ENCODE measurements at places on chromosomes 11 and 22. TPM values are rescaled to one million over a fixed set of nuclear protein-coding genes. Genes with fewer than 3 reads are reported as not detected.

DNA sequence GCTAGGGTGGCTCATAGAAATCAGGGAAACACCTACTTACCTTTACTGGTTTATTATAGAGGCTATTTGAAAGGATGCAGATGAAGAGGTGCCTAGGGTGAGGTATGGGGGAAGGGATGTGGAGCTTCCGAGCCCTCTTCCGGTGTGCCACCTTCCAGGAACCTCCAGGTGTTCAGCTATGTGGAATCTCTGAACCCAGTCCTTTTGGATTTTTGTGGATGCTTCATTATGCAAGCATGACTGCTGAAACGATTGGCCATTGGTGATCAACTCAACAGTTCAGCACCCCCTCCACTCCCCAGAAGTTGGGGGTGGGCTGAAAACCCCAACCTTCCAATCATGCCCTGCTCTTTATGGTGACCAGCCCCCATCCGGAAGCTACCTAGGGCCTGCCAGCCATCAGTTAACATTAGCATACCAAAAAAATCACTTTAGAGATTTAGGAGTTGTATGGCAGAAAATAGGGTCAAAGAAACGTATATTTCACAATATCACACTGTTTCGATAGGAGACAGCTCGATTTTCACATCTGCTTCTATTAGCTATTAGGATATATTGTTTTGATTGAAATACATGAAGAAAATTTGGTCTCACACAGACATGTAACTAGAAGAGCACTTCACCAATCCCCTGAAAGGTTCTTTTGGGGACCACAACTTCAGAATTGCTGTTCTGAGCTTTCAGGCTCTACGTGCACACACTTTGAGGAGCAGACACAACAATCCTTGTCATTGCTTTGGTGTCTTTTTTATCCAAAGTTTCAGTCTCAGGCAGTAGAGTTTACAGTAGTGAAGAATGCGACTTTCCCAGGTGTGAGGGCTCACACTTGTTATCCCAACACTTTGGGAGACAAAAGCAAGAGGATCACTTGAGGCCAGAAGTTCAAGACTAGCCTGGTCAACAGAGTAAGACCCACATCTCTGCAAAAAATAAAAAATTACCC is 3.3 kb upstream of the POLR2G start:
- no peak for DNase-seq

DNA sequence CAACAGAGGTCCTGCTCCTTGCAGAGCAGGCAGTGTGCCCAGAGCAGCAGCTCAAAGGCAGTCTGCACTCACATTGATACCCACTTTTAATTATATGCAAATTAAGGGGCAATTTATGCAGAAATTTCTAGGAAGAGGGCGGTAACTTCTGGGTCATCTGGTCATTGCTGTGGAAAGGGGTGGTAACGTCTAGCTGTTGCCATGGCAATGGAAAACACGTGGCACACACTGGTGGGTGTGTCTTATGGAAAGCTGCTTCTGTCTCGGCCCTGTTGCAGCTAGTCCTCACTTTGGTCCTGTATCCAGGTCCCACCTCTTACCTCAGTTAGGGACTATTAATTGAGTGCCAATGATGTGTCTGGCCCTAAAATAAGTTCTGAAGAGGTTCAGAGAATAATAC is 36.8 kb downstream of the BARX2 start:
- DNase-seq = no peak

KCNJ1 gene
- total RNA-seq = not detected

C11orf97 gene
- total RNA-seq = not detected

DNA sequence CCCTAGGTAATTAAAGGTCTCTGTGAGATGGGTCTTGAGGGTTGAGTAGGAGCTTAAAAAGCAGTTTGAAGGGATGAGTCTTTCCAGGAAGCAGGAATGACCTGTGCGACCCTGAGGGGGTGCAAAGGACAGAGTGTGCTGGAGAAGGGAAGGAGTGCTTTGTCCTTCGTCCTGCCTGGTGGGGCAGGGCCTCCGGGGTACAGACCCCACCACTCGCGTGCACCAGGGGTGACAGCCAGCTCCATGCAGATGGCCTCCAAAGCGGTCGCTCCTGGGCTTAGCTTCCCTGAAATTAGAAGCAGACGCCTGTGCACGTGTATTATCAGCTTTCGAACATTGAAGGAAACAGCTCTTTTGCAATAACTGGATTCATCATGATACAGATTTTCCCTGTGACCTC is 959.8 kb downstream of the BRD1 start:
- DNase-seq = no peak

- DNase-seq = no peak
Measured at GRCh38 chr11:124796312-124796711, 3.9 kb downstream of the MSANTD2 start.

DNA sequence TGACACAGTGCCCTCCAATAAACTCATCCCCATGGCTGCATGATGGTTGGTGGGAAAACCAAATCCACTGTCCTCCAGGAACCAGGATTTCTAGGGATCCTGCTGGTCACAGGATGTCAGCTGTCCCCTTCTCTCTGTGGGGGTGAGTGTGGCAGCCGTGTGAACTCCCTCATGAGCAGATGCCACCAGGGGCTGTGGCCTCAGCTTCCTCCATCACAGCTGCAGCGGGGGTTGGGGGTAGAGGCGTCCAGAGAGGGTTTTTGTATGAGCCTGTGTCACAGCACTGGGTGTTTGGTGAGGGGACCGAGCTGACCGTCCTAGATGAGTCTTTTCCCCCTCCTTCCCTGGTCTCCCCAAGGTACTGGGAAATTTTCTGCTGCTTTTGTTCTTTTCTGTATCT is 26.4 kb downstream of the IGLL5 start:
- DNase-seq = no peak

DNA sequence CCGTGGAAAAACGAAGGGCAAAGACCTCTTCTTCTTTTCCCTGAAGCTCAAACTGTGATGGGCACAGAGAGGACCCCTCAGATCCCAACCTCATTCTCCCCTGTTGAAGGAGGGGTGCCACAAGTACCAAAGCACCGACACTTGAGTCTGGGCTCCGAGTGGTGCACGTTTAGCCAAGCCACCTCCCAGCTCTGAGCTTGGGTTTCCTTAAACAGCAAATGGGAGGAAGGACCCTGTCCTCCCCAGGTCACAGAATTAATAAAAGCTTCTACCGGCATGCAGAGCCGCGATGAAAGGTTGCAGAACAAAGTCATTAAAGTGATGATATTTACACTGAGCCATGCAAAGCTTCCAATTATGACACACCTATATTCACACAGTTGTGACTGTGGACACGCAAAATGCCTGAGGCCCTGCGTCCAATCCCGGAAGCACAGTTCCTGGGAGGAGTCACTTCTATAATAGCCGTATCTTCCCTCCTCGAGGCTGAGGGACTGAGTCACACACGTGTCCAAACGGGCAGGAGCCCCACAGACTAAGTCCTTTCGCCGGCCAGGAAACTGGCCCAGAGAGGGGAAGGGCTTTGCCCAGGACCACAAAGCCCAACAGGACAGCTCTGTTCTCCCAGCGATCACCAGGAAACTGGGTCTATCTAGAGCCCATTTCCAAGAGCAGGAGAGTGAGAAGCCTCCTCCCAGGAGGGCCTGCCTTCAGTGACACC is 922 bp upstream of the CSNK1E start:
- DNase-seq = no peak

DNA sequence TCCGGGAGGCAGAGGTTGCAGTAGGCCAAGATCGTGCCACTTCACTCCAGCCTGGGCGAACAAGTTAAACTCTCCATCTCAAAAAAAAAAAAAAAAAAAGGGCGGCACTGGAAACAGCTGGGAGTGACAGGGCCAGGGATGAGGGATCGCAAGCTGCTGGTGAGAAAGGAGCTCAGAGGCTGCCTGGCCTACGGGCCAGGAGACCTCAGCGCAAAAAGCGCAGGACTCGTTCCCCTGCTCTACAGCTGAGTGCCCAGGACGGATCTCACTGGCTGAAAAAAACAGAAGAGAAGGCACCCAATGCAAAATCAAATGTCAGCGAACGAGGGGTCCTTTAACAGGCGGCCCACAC is 650 bp upstream of the NUP50 start:
- DNase-seq = no peak

GRCh38 chr11:133123796-133124195 is 408.5 kb downstream of the OPCML start:
- peak; percentile 34 for DNase-seq

- no peak for DNase-seq
Measured at GRCh38 chr22:17810570-17811116, 36.4 kb upstream of the BID start.

- no peak for DNase-seq
Measured at GRCh38 chr11:116530705-116531104, 242.1 kb downstream of the BUD13 start.

GRCh38 chr11:22742157-22742613 is 75.8 kb downstream of the GAS2 start:
- DNase-seq = no peak

Data from esophagus muscularis mucosa (tissue), 4 donors.